ENCODE measurements at places on chromosomes 3 and 15.

- no peak for DNase-seq
Measured at GRCh38 chr3:72519946-72520604, 328.2 kb downstream of the SHQ1 start.

GRCh38 chr3:169564883-169565282 is 98.6 kb downstream of the MECOM start:
- no peak for DNase-seq

DNA sequence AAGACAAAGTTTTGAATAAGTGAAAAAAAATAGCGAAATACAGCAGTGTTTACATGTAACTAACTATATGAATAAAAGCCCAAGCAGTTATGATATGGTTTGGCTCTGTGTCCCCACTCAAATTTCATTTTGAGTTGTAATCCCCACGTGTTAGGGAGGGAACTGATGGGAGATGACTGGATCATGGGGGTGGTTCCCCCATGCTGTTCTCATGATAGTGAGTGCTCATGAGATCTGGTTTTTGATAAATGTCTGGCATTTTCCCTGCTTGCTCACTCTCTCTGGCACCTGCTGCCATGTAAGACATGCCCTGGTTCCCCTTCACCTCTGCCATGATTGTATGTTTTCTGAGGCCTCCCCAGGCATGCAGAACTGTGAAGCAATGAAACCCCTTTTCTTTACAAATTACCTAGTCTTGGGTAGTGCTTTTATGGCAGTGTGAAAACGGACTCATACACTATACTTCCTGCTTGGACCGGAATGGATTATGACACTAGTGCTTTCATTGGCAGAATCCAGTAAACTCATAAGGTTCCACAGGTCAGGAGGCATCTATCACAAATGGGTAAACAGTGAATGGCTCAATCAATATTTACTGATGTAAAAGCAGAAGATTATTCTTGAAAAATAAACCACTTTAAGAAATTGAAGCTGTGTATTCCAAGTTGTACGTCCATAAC is 192.1 kb downstream of the CBLB start:
- no peak for DNase-seq

DNA sequence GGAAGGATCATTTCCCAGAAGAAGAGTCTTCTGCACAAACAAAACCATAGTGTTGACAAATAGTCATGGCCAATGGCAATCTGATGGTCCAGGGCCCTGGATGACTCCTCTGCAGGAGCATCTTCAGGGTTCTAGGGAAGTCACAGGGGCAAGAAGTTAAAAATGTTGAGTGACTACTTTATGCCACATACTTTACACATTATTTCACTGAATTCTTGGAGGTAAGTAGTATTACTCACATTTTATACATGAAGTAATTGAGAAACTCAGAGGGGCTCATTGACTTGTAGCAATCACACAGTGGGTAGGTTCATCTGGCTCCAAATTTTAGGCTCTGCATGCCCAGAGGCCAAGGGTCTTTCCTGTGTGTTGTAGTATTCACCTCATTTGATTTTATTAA is 430.2 kb upstream of the MCTP2 start:
- no peak for DNase-seq

GRCh38 chr3:170180079-170180907 is 1.2 kb downstream of the PHC3 start:
- no peak for DNase-seq

DNA sequence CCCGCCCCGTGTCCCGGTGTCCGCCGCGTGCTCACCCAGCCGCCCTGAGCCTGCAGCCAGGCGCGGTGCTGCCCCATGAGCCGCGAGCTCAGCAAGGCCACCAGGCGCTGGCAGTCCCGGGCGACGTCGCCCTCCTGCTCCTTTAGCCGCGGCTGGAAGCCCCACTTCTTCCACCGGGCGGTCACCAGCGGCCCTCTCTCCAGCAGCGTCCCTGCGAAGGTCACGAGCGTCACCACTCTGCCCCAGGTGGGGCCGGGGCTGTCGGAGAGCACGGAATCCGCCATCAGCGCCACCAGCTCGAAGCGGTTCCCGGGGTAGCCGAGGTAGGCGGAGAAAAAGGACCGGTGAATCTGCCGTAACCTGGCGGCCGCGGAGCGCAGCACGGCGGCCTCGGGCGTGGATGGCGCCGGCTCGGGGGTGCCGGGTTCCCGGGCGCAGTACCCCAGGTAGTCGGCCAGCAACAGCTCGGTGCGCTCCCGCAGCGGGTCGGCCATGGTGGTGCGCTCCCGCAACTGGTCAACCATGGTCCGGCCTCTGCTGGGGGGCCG is 298 bp downstream of the BCL2L10 start:
- peak; percentile 3 for DNase-seq

Measured in NCI-H2029 (cell line).